ENCODE measurements at places on chromosomes 7 and 10.

DNA sequence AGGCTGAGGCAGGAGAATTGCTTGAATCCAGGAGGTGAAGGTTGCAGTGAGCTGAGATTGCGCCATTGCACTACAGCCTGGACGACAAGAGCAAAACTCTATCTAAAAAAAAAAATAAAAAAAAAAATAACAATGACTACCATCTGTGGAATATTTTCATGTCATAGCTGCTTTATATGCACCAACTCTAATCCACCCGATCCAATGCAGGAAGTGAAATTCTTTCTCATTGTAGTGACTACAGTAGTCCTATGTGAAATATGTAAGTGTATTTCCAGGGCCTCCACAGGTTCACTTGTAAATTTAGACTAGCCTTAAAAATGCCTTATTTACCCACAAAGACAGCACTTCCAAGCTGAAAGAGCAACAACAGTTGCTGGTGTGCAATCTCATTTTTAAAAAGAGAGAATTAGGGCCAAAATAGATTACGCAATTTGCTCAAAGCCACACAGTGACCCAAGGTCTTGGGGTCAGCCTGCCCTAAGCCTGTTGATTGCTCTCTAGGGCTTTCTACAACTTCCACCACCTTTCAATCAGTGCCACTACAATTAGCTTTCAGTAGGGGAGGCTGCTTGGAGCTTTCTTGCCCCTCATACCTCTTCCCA lies 25.8 kb upstream of the EGFR start:
- DNase-seq: peak; percentile 13

DNA sequence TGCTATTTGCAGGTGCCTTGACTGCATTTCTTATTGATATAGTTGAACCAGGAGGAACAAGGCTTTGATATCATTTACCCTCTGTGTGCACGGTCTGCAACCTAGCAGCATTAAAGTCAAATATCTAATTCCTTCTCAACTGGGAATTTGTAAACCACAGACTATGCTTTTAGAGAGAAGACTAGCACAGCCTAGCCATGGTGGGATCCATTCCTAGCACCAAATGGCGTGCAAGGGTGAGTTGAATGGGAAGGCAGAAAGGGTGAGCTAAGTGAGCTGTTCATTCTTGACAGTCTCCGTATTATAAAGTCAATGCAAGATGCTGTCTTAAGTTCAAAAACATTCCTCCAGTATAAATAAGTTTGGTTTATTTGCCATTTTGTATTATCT lies 2.9 kb downstream of the ZNF365 start:
- no peak for DNase-seq

DNA sequence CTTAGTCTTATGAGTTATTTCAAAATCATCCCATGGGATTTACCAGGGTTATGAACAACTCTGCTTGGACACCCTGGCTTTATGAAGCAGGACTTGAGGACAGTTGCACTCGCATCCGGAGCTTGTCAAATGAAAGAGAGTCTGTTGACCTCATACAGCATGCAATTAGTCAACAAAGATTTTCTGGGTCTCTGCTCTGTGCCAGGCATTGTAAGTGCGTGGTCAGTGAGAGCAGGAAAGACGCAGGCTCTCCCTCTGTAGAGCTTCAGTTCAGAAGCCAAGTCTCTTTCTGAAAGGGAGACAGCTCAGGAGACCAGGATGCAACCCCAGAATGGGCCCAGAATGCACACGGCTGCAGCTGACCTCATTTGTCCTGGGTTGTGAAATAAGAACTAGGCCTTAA lies 45.5 kb upstream of the DMBT1 start:
- DNase-seq: no peak

DNA sequence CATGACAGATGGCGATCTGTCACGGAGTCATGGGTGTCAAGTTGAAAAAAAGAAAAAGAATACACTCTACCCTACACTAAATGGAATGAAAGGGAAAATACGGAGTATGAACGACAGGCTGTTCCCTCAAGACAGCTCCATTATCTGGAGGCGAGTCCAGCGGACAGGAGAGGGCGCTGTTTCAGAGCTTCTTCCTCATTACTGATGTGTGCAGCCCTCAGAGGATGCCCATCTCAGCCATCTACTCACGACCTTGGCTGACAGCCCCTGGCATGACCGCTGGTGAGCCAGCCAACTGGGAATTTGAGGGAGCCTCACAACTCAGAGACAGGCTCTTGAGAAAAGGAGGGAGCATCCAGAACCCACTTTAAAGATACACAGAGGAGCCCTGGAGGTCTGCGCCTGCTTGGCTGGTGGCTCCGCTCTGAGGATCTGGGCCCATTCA lies 49.6 kb upstream of the SMNDC1 start:
- peak; percentile 77 for DNase-seq

DNA sequence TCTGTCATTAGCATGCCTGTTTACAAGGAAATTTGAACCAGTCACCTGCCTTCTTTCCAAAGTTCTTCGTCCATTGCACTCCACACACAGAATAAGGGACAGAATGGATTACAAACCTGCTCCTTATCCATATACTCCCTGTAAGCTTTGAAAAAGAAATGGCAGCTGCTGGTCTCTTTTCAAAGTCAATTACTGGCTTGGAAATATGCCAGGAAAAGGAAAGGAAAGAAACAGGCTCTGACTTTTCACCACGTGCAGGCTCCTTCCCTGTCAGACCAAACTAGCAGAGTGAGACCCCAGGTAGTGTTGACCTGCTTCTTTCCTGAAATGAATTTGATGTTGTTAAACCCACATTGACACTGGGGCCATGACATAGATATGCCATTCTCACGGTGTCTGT lies 84.5 kb downstream of the LHFPL3 start:
- no peak for DNase-seq

DNA sequence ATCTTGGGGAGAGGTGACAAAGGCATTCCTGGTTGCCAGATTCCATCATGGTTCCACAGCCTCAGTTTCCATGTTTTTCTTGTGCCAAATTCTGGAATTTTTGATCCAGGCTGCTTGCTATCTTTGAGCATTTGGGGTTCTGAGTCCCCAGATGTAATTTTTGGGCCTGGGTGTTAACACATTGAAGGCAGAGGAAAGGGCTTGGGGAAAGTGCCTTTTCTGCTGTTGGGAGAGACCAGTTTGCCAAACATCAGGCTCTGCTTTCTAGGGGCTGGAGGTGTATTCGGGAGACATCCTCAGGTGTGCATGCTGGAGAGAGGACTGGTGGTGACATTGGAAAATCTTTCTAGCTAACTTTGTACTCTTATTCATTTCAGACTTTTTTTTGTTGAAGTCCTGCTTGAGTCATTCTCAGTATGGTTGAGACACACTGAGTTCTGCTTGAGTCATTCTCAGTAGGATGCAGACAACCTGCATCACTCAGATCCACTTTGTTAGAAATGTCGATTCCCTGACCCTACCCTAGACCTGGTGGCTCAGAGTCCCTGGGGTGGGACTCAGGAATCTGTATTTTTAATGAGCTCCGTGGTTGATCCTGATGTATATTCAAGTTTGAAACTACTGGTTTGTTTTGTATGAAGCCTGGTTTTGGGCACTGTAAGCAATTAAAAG lies 101.0 kb downstream of the LRMDA start:
- DNase-seq: peak; percentile 68

- no peak for DNase-seq
These were observed 8.1 kb downstream of the TRPV5 start for GRCh38 chr7:142925413-142925812.

- no peak for DNase-seq
These were observed 23.3 kb downstream of the WDR86 start for GRCh38 chr7:151386301-151387160.

DNA sequence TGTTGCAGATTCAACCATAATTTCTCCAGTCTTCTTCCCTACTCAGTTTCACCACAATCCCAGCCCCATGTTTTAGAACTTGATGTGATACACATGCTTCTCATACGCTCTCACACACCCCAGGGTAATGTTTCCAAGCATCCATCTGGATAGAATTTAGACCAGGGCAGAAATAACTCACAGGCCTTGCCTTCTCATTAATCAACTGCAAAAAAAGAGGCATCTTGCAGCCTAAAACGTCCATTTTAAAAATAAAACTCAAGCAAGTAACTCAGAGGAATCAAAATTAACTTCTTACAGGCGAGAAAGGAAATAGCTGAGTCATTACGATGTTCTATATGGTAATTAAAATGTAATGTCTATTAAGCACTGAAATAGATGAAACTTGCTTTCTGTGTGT lies 127.2 kb upstream of the RSU1 start:
- peak; percentile 97 for DNase-seq

DNA sequence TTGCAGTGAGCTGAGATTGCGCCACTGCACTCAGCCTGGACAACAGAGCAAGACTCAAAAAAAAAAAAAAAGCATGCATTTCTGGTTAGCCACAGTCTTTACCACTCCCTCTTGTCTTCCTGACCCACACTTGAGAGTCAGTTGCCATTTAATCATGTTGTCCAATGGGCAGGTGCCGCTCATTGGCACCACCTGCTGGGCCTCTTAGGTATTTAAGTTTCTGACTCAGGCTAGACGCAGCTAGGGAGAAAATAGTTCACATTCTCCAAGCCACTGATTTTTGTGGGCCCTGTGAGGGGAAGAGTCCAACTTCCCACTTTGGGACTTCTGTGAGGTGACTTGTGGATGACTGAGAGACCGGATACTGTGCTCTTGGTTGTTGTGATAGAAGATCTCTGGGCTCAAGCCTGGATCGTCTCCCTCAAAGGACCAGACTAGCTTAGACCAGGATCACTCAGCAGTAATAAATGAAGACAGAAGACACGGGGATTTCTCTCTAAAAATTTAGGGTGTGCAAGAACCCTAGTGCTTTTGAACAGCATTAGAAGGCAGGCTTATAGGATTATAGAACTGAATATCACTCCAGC lies 26.8 kb upstream of the SORCS3 start:
- peak; percentile 12 for DNase-seq

DNA sequence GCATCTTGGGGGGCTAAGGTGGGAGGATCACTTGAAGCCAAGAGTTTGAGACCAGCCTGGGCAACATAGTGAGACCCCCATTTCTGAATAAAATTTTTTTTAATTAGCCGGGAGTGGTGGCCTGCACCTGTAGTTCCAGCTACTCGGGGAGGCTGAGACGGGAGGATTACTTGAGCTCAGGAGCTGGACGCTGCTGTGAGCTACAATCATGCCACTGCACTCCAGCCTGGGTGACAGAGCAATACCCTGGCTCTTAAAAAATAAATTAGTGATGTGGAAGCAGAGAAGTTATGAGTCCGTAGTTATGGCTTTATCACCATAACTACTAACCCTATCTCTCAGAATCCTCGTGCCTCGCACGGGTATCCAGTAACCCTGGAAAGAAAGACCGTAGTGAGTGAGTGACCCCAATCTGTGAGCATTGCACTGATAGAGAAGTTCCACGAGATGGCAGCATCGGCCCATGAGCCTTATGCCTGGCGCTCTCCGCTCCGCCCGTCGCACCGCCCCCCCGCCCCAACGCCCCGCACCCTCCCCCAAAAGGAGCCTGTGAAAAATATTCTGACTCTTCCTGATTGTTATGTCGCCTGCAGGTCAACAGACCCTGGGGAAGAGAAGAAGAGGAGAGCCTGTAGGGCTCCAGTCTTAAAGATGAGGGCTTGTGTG lies 4.9 kb upstream of the SLC29A3 start:
- peak; percentile 59 for DNase-seq

GRCh38 chr7:31782411-31782991 lies 95.5 kb downstream of the PPP1R17 start:
- peak; percentile 76 for DNase-seq

- no peak for DNase-seq
These were observed 198.3 kb downstream of the PLXNA4 start for GRCh38 chr7:132377703-132378584.

- no peak for DNase-seq
These were observed 250.8 kb upstream of the MBL2 start for GRCh38 chr10:53023411-53023810.

- no peak for DNase-seq
These were observed 152.3 kb upstream of the STEAP4 start for GRCh38 chr7:88458946-88459345.

GRCh38 chr7:92010215-92010614 lies 69.6 kb downstream of the AKAP9 start:
- no peak for DNase-seq

GRCh38 chr7:68038621-68039314 lies 1042.1 kb downstream of the TYW1 start:
- peak; percentile 70 for DNase-seq

DNA sequence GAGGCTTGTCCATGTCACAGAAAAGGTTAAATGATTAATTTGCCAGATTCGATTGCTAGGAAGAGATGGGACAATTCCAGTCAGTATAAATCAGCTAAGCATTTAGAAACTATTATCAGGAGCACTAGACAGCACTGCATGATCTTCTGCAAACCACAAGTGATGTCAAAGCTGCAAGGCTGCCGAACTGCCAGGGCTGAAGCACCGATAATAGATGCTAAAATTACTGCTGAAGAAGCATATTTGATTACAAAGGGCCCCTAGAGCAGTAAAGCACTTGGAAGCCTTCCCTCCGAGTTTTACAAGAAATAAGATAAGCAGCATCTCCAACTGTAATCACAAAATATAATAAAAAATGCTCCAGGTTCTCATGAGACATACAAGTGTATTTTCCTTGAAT lies 40.6 kb downstream of the RNLS start:
- DNase-seq: no peak

DNA sequence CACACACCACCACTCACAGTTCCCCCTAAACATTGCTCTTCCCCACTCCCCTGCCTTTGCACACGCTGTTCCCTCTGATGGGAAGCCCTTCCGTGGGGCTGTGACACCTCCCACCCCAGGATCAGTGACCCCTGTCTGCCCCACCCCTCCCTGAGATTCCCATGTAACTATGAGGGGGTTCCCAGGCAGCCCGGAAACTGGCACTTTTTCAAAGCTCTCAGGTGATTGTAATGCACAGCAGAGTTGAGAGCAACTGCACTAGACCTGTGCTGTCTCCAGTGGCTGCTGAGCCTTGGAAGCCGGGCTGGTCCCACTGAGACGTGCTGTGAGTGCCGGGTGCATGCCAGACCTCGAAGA lies 29.8 kb downstream of the GPRIN2 start:
- peak; percentile 16 for DNase-seq

- no peak for DNase-seq
These were observed 21.2 kb upstream of the MINDY3 start for GRCh38 chr10:15881542-15881941.

GRCh38 chr7:22066522-22066921 lies 120.8 kb upstream of the CDCA7L start:
- DNase-seq: no peak

DNA sequence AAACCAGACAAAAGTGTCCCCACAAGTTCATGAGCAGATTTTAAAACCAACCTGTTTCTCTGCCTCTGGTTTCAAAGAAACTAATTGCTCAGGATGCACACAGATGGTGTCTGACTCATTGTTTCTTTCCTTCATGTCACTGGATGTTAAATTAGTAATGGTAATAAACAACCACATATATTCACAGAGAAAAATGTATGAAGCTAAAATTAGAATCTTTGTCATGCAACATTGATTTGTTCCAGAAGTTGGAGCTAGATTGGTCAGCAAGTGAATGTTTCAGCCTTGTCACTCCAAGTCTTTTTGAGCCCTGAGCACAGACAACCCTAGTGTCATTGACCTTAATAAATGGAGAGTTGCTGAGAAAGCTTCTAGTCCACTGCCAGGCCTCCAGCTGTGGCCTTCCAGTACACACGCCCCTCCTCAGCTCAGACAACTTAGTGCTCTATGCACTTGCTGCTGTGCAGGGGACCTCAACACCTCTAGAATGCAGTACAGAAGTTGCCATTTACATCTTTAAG lies 175.9 kb downstream of the CCDC71L start:
- DNase-seq: peak; percentile 88
